ENCODE measurements at places on chromosomes 1 and 21.

- no peak for DNase-seq
Measured at GRCh38 chr1:48062353-48062752, 65.2 kb upstream of the TRABD2B start.

DNA sequence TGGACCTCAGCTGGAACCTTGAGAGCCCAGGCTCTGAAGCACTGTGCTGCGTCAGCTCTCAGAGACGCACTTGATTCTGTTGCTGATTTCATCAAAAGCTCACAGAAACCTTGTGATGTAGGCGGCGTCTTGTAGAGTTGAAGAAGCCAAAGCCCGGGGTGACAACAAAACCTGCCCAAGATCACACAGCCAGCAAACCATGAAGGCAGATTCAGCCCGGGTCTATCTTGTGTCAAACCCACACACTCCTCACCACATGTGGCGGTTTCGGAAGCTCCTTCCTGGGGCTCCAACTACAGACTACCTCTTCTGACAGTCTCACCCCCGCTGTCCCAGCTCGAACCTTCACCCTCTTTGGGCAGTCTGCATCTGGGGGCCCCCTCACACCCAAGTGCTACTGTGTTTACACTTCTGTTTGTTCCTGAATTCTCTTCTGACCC lies 50.4 kb downstream of the TENT5C start:
- no peak for DNase-seq

DNA sequence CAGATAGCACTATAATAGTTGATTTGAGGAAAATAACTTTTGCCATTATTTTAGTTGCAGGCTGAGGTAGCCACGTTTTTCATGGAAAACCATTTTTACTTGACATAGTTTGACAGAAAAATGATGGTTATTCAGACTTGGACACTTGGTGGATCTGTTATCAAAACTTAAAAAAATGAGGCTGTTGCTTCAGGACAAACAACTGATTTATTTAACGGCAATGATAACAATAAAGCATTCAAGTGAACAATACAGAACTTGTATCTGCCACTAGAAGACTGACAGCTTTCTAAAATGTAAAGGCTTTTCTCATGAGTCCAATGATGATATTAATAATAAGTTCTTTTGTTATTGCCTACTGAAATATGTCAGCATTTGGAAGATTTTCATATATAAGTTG lies 322.9 kb downstream of the BRINP3 start:
- no peak for DNase-seq

DNA sequence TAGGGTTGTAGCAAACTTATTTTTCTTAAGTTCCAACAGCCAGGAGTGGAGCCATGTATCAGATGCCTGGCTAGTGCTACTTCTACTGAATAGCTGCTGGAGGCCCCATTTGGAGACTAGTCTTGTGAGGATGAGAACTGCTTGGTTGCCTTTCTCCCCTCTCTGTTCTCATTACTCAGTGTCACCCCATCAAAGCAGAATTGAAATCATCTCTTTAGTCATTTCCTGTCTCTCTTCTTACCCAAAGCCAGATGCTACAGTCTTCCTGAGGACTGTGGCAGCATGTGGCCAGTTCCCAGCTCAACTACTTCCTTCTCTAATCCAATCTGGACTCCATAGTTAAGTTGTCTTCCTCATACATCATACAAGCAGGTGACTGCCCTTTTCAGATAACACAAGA lies 197.5 kb downstream of the BRINP2 start:
- peak; percentile 53 for DNase-seq

GRCh38 chr1:50966991-50967390 lies 3.1 kb upstream of the CDKN2C start:
- no peak for DNase-seq

GRCh38 chr1:5722635-5723164 lies 269.5 kb downstream of the NPHP4 start:
- DNase-seq: no peak

- DNase-seq: no peak
Measured at GRCh38 chr1:185412385-185413087, 95.5 kb upstream of the IVNS1ABP start.

- no peak for DNase-seq
Measured at GRCh38 chr1:161731241-161731640, 9.9 kb downstream of the FCRLB start.

DNA sequence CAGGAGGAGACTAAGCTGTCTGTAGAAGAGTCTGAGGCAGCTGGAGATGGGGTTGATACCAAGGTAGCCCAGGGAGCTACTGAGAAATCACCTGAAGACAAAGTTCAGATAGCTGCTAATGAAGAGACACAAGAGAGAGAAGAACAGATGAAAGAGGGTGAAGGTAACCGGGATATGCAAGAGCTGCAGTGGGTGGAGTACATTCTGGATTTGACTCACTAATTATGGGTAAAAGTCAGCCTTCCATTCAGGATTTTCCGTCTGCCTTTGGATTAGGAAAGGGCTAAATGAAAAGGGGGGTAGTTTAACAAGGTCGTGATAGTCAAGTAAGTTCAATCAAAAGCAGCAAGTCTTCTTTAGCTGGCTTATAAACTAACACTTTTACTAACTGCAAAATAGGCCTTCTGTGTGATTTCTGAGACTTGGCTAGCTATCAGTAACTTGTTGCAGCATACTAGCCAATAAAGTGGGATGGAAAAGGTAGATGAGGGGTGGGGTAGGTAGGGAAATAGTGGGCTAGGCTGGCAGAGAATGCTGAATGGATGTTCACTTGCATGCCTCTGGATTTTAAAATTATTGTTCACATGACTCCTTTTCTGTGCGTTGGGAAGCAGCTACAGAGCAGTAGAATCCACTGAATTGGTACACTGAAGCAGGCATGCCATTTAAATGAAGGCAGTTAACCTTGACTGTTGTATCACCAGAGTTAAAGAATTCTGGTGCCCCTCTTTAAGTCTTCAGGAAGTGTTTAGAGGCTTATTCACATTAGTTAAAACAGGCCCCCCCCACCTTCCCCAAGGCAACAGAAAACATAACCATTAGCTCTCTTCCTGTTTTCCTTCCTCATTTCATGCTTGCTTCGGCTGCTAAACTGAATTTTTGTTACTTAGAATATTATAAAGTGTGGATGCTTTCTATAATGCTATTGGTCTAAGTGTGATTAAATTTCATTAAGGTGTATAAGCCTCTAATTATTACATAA lies 15.4 kb downstream of the CCDC17 start:
- DNase-seq: no peak

GRCh38 chr1:201266774-201267173 lies 16.5 kb upstream of the PKP1 start:
- peak; percentile 92 for DNase-seq

- no peak for DNase-seq
Measured at GRCh38 chr1:10606064-10606463, 131.3 kb downstream of the PEX14 start.

DNA sequence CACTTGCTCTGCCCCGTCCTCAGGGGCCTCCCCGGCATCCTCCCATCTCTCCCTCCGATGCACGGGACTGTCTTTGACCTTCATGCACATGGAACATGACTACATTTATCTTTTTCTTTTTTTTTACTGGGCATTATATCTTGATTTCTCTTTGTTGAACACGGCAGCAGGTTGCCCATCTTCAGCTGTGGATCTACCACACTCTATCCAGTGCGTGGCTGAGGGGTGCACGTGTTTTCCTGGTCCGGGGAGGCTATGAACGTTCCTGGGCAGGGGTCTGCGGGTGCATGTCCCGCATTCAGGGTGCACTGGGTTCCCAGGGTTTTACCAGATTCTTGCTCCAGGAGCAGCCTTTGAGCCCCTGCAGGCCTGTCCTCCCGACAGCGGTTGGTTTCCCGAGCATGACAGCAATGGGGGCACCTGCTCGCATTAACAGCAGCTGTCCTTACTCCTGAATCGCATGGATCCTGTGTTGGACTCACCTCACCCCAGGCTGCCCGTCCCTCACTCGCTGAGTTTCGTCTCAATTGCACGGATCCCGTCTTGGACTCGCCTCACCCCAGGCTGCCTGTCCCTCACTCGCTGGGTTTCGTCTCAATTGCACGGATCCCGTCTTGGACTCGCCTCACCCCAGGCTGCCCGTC lies 7.4 kb downstream of the POFUT2 start:
- DNase-seq: no peak

GRCh38 chr1:7771823-7772299 lies 765 bp downstream of the VAMP3 start:
- DNase-seq: no peak

DNA sequence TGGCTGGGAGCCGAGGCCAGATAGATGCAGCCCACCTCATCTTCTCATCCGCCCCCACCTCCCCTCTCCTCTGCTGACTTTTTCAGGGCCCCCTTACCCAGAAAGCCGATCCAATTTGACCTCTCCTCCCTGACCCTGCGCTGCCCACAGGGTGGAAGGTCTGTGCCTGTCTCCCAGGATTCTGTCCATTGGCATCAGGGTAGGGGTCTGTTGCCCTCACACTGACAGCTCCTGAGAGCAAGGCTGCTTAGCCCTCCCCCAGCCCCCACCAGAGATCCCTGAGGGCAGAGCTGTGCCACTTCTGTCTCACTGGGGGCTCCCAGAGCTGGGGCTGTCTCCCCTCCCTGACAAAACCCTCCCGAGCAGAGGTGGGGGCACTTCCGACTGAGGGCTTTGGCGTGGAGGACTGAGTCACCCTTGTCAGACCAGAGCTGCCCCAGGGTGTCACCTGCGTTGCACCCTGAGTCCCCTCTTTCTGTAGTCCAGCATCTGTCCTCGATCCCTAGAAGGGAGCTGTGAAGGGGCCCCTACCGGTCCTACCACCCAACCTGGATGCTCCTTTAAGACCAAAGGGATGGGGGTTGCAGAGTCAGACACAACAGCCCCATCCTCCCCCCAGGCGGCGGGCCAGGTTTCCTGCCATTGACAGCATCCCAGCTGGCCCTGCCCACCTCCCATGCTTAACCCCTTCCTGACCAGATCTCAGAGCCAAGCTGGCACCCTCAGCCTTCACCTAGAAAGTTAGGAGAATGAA lies 2.4 kb upstream of the FAM110D start:
- peak; percentile 47 for DNase-seq

DNA sequence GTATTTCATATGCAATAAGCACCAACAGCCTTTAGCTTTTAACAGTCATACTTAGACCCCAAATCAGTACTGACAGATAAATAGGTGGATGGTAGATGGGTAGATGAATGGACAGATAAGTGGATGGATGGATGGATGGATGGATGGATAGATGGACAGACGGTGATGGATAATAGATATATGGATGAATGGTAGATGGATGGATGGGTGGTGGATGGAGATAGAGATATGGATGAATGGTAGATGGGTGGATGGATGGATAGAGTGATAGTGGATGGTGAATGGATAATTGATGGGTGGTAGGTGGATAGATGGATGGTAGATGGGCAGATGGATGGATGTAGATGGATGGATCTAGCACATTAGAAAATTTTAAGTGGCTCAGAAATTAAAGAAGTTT lies 62.5 kb downstream of the TIAM1 start:
- DNase-seq: no peak

- DNase-seq: no peak
Measured at GRCh38 chr1:29239142-29239541, 2.8 kb downstream of the PTPRU start.

DNA sequence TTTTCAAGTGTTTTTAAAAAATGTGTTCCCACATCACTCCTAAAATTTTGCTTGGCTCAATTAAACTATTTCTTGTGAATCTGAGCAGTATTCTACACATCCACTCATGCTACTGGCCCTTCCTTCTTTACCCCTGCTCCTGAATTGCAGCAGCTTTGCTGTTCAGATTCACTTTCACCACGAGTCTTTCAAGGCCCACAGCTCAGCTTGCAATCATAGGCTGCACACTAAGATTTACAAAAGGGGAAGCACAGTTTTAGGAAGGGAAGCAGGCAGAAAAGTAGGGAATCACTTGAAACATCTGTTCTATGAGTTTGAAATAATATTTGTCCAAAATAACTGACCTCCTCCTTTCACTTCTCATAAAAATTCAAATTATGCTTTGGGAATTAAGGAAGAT lies 70.9 kb upstream of the EDEM3 start:
- DNase-seq: no peak

- no peak for DNase-seq
Measured at GRCh38 chr1:106523497-106523896, 533.0 kb upstream of the PRMT6 start.

- no peak for DNase-seq
Measured at GRCh38 chr1:94245747-94246438, 8.5 kb upstream of the ARHGAP29 start.

GRCh38 chr1:88774151-88774556 lies 90.1 kb downstream of the PKN2 start:
- DNase-seq: no peak

GRCh38 chr1:226575436-226575720 lies 26.8 kb downstream of the STUM start:
- DNase-seq: no peak

DNA sequence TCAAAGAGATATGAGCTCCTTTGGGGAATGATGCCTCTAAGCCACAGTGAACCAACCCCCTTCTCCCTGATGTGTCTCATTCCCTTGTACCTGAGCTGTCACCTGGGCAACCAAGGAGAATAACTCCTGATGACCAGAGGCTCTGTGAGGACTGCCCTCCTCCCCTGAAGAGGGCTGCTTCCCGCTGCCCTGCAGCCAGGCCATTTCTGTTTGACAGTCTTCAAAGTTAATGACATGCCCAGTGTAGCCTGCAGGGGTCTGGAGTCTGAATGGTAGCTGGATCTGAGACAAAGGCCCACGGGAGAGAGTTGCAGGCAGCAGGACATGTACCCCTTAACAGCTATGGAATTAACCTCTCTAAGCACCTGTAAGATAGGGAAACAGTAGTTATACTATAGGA lies 3.4 kb upstream of the SLFNL1 start:
- DNase-seq: no peak

GRCh38 chr1:4626560-4627319 lies 27.7 kb upstream of the AJAP1 start:
- DNase-seq: no peak

- DNase-seq: no peak
Measured at GRCh38 chr1:42784946-42785693, at the start of gene TMEM269. Gene TMEM269, plus strand, starts transcription at chr1:42784991. Its CDS starts 4,903 bp downstream, at chr1:42789894.

- DNase-seq: peak; percentile 76
Measured at GRCh38 chr1:11736746-11737639, 1.1 kb downstream of the AGTRAP start.

GRCh38 chr1:87535551-87535950 lies 206.9 kb downstream of the LMO4 start:
- no peak for DNase-seq

Data from fibroblast of skin of right biceps (primary cell).